Activated CD4-positive, CD25-positive, alpha-beta regulatory T cell treated with anti-CD3 and anti-CD28 coated beads, Interleukin-2, amount 50 U/mL, for 24 hours (primary cell): ENCODE measurements at places on chromosomes 3 and 15.

DNA sequence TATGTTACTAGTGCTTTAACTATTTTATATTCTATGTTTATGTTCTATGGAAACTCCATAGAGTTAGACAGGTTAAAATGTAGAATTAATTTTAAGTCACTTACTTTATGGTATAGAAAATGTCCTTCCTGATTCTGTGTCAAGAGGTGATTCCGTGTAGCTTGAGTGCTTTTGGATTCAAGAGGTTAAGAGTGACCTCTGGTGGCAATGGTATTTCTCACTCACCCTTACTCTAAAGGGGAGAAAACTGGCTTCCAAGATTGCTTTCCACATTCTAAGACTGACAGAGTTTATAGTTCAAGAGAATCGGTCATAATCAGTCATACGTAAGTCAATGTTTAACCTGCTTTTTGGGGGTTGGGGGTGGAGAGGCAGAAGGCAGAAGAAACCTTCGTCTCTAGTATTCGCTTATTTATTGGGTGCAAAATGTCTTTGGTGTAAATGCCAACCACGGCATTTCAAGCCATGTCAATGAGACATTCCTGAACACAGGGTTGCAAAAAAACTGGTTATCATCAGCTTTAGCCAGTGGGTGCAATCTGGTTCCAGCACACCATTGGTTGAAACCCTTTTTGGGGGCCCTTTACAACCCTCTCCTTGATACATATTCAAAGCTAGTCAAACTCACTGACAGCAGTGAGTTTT, 92.0 kb upstream of the VGLL3 start:
- no peak for ATAC-seq

DNA sequence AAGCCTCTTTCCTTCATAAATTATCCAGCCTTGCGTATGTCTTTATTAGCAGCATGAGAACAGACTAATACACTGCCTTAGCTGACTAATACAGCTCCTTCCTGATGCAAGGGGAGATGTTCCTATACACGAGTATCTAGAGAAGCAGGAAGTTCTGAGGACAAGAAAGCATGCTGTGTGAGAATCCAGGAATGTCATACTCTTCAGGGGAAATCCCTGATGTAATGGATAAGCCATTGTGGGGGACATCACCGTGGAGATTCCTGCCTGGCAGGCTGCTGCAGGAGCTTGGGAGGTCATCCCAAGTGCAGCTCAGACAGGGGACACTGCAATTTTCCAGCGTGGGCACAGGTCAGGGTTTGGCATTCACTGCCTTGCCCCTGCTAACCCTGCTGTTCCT, 476.9 kb downstream of the NR2F2 start:
- ATAC-seq = no peak

DNA sequence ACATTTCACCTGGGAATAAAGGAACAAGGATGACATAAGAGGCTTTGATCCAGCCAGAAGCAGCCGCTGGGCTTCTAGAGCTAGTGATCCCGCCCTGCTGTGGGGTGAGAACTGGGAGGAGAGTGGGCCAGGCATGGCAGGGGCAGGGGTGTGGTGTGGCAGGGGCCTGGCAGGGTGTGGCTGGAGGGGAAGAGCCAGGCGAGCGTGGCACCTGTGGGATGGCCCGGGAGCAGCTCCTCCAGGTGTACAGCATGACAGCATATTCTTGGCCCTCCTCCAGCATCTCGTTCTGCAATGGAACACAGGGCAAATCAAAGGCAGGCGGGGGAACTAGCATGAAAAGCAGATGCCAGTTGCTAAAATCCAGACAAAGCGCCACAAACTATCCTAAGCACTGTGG, 35.5 kb downstream of the CYFIP1 start:
- ATAC-seq = no peak

DNA sequence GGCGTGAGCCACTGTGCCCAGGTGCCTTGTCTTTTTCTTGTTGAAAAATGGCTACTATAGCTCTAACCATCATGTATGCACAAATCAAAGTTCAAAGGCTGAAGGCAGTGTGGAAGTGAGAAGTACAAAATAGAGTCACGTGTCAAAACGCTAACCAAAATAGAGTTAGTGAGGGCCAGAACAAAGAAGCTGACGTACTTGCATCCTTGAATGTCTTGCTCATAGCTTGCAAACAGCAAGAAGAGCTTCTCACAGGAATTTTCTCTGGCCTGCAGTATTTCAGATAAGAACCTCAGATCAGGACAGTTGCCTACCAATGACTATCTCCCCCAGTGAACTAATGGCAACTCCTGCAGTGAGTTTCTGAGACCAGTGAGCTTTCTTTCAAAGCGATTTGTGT, 713.5 kb downstream of the GRM7 start:
- ATAC-seq = no peak

DNA sequence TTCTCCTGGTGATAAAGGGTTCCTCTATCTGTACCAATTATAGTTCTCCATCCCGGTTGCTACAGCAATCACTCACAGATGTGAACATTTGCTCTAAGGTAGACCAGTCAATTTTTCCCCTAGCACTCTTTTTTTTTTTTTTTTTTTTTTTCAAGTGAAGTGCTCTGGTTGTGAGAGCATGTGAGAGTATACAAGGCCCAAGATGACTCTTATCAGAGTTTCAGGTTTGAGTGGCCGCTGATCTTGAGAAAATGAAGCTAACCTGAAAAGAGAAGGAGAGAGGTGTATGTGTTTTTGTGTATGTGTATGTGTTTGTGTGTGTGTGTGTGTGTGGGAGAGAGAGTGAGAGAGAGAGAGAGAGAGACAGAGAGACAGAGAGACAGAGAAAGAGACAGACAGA, 44.4 kb upstream of the OTOL1 start:
- ATAC-seq = no peak

- no peak for ATAC-seq
Measured at GRCh38 chr3:127585163-127585812, 5.2 kb downstream of the TPRA1 start.

DNA sequence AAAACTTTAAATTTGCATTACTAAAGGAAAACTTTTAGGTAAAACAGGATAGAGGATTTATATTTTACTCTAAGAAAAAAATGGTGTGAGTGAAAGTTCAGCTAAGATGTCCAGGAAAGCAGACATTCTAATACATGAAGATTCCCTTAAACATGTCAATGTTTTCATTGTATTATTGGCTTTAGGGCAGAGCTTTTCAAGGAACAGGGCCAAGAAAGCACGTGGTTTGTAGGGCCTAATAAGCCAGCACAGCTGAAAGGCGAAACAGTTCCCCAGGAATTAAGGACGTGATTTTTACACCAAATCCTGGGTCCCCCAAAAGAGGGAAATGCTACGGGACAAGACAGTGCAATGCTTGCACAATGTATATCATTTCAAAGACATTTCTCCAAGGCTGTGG, 48.6 kb upstream of the MKRN3 start:
- ATAC-seq = no peak

DNA sequence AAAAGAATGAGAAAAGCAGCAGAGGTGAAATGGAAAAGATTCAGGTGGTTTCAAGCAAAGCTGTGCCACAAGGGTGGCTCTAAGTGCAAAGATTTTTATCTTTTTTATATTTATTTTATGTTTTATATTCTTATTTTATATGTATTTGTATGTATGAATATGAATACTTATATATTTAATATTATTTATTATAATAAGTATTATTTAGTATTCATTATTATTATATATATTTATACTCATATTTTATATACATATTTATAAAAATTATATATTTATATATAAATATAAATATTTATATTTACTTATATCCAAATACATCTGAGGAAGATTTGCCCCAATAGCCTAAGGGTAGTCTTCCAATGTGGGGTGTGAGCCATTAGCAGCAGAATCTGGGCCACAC, 1002.0 kb downstream of the CADM2 start:
- ATAC-seq = no peak

DNA sequence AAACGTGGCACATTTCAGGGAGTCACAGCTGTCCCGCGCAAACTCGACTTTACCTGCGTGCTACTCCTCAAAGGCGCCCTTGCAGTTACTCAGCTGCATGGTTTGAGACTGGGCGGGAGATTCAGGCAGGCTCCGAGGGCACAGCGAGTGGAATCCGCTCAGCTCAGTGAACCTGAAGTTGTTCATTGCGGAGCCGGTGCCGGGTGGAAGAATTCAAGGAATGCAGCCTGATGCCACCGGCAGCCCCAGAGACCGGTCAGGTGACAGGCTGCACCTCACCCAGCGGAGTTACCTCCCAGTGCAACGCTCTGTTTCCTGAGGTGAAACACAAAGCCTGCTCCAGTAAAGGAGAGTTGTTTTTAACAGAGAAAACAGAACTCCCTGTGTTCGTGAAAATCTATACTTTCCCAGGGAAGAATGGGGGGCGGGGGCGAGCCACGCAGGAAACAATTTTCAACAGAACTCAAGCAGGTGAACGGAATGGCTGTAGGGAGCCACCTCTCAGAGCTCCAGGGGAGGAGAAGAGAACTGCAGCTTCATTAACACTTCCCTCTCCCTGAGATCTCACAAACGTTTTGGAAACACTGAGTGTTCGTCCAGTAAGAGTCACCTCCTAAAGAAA, 3.8 kb downstream of the VEPH1 start:
- ATAC-seq = no peak

DNA sequence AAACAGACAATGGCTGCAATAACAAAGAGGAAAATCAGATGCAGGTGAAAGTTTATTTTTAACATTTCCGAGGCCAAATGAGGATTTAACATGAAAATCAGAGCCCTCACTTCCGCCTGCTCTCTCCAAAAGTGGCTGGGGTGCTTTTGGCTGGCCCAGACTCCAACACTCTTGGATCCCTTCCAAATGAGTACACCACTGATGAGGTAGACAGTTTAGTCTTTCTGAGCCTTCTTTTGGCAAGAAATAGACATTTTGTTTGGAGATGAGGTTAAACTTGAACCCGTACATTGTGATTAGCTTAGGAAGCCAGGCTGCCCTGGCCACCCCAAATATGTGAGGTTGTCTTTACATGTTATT, 51.0 kb upstream of the TRA2B start:
- no peak for ATAC-seq
